ENCODE measurements at places on chromosomes 16 and 17.
A peak's percentile ranks its signal among the peaks of the same experiment; 100 is the strongest.

DNA sequence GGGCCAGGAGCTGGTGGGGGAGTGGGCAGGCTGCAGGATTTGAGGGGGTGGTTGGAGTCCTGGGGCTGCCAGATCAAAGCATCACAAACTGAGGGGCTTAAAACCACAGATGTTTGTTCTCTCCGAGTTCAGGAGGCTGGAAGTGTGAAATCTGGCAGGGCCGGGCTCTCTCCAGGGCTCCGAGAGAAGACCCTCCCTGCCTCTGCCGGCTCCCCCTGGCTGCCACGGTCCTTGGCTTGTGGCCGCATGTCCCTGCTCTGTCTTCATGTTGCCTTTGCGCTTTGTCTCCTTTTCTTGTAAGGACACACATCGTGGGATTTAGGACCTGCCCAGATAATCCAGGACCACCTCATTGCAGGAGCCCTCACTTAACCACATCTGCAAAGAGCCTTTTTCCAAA, 139.8 kb upstream of the GSE1 start:
- DNase-seq = no peak

GRCh38 chr16:65069065-65069464, 52.8 kb downstream of the CDH11 start:
- no peak for DNase-seq

- DNase-seq = no peak
These were observed 43.8 kb downstream of the MYH10 start for GRCh38 chr17:8586766-8587165.

GRCh38 chr16:46765050-46765449, 16.9 kb upstream of the MYLK3 start:
- no peak for DNase-seq

GRCh38 chr17:12302711-12303110, 282.0 kb downstream of the MAP2K4 start:
- DNase-seq = no peak

DNA sequence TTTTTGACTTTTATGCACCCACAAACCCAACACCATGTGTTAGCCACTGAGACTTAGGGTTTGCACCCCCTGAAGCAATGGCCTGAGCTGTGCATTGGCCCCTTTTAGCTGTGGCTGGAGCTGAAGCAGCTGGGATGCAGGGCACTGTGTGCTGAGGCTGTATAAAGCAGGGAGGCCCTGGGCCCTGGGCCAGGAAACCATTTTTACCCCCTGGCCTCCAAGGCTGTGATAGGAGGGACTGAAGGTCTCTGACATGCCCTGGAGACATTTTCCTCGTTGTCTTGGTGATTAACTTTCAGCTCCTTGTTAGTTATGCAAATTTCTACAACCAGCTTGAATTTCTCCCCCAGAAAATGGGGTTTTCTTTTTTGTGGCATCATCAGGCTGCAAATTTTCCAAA, 6.7 kb upstream of the ANKFN1 start:
- DNase-seq = no peak

DNA sequence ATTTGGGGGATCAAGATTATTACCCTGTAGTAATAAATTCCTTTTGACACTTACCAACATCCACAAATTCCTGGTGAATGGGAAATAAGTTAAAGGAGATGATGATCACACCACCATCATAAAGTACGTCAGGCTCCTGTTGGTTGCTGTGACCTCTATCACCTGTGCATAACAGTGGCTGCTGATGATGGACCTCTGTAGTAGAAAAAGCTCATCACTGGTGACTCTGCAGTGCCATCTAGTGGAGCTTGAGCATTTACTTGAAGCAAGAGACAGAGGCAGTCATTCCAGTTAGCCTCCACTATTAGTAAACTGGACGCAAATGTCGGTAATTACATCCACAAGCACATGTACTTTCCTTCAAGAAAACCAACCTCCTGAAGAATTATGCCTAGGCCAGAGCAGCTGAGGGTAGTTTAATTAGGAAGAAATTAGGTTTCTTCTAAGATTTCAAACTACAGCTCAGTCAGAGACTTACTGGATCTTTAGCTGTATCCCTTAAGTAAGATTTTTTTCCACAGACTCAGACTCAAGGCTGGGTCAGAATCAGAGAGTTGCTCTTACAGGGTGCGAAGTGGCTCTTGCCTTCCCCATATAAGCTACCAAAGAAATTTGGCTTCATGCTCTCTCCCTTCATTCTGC, 39.3 kb downstream of the CYB561 start:
- peak; percentile 76 for DNase-seq

DNA sequence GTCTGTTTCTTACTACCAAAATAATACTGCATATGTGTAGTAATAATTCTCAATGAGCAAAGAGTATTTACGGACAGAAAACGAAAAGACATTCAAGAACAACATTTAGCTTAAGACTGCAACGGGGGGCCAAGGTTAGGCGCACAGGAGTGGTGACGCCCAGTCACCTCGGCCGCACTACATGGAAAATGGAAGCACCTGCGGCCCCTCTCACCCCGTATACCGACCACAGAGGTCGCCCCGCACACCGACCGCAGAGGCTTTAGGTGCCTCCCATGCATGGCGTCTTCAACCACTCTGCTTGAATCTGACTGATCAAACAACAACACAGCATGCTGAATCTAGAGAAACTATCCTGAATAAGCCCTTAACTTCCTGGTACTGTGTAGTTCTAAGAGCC, 26.4 kb downstream of the CCDC57 start:
- DNase-seq = no peak

- DNase-seq = peak; percentile 70
These were observed 123.6 kb downstream of the CMIP start for GRCh38 chr16:81567987-81568748.

- no peak for DNase-seq
These were observed 2.0 kb downstream of the KCTD2 start for GRCh38 chr17:75049057-75049456.

GRCh38 chr17:16929035-16929680, 42.8 kb downstream of the TNFRSF13B start:
- no peak for DNase-seq

DNA sequence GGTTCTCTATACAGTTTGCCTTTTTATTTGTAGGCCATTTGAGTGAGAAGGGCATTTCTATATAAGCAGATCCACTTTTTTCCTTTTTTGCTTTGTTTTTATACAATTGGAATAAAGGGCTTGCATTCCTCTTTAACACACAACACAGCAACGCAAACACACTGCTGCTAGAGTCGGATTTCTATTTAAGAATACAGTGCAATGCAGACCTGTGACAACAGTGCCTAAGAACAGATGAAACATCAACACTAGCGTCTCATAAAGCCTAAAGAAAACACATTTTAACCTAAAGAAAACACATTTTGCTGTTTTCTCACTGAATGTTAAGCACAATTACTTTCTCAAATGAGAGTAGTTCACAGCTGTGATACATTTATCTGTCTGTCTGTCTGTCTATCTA, 1141.1 kb downstream of the CDH11 start:
- no peak for DNase-seq

- peak; percentile 13 for DNase-seq
These were observed 21.5 kb downstream of the TNS4 start for GRCh38 chr17:40479754-40480480.

GRCh38 chr17:67558740-67559380, 158.9 kb upstream of the NOL11 start:
- no peak for DNase-seq

DNA sequence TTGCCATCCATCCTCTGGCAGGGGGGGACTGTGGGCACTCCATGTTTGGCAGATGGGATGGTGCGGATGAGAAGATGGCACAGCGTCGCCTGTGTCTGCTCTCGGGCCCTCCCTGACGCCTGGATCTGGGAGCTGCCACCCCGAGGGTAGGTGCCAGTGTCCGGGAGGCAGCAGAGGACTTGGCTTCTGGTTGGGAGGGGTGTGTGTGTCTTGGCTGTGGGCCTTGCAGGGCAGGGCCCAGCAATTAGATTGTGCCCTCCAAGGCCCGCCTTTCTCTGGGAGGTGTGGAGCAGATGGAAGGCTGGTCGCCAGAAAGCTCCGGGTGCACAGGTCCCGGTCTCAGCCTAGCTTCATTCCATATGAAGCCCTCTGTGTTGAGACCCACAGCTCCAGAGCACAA, 1.4 kb downstream of the RAP1GAP2 start:
- DNase-seq = no peak

DNA sequence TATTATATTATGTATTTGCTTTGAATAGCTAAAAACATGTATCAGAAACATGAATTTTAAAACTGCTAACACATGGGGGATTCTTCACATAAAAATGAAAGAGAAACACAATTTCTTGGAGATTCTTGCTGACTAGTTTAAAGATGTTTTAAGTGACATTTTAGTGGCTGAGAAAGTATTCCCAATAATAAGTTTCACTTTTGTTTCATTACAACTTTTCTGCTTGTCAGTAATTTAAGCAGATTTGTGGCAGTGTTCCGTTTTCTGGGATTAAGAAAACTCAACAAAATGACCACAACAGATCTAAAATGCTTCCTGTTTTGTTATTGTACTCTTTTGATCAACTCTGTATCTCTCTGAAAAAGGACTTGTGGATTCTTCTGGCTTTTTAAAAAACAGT, 75.9 kb downstream of the NLK start:
- no peak for DNase-seq

DNA sequence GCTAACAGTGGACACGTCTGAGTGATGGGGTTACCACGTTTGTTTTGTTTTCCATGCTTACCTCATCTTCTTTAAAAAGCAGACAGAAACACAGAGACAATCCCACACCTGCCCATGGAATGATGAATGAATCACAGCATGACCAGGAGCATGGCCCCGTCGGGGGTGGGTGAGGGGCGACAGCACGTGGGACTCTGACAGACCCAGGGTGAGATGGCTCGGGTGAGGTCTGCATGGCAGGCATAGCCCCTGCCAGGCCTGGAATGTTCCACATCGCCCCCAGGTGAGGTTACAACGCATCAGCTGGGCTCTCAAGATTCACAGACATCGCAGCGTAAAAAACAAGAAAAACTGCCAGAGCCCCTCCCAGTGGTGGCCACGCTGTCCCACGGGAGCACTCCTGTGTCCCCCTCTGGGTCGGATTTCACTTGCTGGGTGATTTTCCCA, 18.1 kb downstream of the SLC7A5 start:
- DNase-seq = no peak

GRCh38 chr17:7191571-7192270, 12.6 kb upstream of the ASGR1 start:
- peak; percentile 39 for DNase-seq

DNA sequence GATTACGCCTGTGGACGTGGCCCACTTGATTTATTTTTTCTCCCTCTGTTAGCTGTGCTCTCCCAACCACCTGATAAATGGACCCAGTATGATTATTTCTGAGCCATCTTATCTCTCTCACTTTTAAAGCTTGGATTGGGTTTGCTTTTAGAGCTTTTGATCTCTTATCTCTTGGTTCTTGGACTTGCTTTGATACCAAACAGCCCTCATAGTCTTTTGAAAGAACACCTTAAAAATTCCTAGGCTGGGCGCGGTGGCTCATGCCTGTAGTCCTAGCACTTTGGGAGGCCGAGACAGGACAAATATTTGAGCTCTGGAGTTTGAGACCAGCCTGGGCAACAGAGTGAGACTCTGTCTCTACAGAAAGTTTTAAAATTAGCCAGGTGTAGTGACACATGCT, 25.8 kb downstream of the SMTNL2 start:
- no peak for DNase-seq

- DNase-seq = no peak
These were observed 63.4 kb upstream of the GSG1L start for GRCh38 chr16:28126684-28127620.

GRCh38 chr16:82660075-82660645, 33.4 kb downstream of the CDH13 start:
- peak; percentile 45 for DNase-seq

DNA sequence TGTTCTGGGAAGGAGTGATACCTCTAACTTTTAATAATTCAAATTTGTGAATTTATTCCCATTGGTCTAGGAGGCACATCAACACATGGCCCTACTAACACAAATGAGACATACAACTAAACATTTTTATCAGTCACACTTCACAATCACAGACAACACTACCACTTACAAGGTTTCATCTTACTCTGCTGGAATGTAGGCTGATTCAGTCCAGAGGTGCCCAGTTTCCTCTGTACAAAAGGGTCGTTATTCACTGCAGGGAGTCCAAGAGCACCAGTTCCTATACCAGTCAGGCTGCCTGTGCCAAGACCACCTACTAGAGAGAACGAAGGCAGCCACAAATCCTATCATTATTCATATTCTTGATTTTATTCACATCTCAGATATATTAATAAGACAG, 41.4 kb downstream of the SETD6 start:
- no peak for DNase-seq

DNA sequence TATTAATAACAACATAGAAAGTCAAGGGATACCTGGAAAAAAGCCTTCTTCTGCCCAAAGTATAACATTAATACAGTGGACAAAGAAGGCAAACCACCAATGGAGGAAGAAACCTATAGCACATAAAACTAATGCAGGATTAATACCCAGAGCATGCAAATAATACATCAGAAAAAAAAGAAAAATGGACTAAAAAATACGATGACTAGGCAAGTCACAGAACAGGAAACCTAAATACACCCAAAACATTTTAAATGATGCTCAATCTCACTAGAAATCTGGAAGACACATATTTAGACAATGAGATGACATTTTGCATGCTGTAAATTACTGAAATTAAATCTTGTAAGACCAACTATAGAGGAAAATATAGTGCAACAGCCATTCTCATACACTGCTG, 55.9 kb downstream of the MED13 start:
- no peak for DNase-seq

GRCh38 chr17:42682722-42683403, 532 bp downstream of the CNTNAP1 start:
- peak; percentile 51 for DNase-seq

DNA sequence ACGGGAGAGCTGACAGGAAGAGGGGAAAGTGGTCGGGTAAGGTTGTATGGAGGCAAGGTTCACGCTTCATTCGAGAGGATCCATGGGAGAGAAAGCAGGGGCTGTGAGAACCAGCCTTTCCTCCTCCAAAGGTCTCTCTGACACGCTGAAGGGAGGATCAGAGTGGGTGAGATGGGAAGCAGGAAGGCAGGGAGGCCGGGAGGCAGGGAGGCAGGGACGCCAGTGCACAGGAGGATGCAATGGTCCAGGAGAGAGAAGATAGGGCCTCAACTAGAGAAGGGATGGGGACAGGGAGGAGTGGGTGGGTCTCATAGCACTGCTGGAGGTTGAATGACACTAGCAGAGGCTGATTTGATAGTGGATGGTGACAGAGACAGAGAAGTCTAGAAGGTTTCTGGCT, 54.1 kb downstream of the PIMREG start:
- DNase-seq = no peak

DNA sequence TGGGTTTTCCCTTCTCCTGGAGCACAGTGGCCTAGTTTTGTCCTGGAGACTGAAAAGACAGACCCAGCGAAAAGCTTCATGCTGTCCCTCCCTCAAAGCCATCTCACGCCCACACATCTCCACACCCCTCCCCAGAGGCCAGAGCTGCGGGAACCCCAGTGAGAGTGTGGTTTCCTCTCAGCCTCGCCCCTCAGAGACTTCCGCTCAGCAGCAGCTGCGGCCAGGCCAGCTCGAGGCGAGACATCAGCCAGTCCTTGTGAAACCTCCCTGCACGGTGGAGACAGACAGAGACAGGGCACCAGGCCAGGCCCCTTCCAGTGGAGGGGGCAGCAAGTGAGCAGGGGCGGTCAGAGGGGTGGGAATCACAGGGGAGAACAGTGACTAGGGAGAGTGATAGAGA, 77.0 kb upstream of the TNRC6C start:
- DNase-seq = peak; percentile 59

GRCh38 chr17:59688496-59688895, 18.7 kb downstream of the PTRH2 start:
- DNase-seq = no peak

- no peak for DNase-seq
These were observed 19.4 kb downstream of the NATD1 start for GRCh38 chr17:21233581-21234347.
